Astrocyte of the cerebellum (primary cell): ENCODE measurements at places on chromosomes 2 and 18.

- DNase-seq = no peak
These were observed 4.1 kb downstream of the TCF23 start for GRCh38 chr2:27152796-27153464.

DNA sequence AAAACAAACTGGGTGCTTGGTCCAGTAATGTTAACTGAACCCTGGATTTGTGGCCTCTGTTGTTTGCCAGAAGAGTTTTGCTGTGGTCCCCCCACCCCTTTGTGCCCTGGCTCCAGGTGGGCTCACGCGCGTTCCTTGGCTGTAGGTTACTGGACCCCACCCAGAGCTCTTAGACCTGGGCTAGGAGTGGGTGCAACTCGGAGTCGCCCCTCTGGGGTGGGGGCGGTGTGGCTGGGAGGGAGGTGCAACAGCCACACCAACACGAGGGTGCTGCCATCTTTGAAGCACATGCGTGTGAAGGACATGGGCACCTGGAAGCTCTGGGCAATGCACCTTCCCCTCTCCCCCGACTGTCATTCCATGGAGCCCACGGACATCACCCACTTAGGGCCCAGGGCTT is 92.7 kb downstream of the USP40 start:
- no peak for DNase-seq

DNA sequence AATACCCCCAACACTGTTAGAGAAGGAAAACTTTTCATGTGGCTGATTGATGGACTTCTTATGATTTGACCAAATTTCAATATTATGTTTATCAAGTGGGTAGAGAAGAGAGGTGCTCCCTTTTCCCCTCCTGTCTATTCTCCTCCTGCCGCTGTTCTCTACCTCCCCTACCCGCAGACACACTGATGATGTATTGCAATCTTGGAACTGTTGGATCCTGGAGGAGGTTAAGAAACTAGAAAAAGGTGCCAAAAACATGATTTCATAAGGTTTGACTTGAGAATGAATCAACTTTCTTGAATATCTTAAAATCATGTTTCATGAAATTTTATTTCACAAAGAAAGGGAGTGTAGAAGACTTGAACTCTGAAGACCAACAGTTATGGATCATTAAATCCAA is 125.8 kb downstream of the MEIS1 start:
- no peak for DNase-seq

- DNase-seq = no peak
These were observed 10.5 kb downstream of the CTLA4 start for GRCh38 chr2:203878063-203878462.

DNA sequence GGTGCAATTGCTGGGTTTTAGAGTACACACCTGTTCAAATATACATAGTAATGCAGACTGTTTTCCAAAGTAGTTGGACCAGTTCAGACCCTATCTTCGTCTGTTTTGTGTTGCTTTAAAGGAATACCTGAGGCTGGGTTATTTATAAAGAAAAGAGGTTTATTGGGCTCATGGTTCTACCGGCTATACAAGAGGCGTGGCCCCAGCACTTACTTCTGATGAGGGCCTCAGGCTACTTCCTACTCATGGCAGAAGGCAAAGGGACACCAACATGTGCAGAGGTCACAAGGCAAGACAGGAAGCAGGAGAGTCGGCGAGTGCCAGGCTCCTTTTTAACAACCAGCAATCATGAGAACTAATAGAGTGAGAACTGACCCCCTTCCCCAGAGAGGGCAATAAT is 21.9 kb upstream of the EMILIN2 start:
- no peak for DNase-seq

DNA sequence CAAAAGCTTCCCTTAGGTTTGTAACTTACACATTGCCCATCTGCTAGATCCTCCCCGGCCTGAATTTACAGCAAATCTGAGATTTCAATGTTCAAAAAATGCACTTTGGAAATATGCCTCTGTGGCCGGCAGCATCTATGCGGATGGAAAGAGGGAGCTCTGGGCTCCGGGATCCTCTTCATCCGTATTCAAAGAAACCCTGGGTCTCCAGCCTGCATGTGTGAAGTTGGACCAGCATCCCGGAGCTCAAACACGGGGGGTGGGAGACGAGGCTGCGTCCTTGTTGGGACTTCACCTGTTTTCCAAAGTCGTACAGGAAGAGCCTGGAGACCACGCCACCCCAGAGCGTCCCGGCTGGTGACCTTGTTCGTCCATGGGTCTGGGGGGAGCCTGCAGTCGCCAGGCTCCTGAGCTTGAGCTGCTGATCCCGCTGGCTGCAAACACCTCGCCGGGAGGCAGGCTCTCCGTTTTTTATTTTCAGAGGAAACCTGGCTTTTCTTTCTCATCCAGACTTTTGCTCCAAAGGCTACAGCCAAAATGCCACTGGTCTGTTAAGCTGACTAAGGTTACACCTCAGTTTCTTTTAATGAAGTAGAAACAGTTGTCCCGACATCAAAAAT is 77.4 kb downstream of the PTGR3 start:
- DNase-seq = no peak
